ENCODE measurements at places on chromosomes 11 and 22.
A peak's percentile ranks its signal among the peaks of the same experiment; 100 is the strongest.

GRCh38 chr11:47724041-47724729 is 9.0 kb upstream of the AGBL2 start:
- peak; percentile 78 for DNase-seq

DNA sequence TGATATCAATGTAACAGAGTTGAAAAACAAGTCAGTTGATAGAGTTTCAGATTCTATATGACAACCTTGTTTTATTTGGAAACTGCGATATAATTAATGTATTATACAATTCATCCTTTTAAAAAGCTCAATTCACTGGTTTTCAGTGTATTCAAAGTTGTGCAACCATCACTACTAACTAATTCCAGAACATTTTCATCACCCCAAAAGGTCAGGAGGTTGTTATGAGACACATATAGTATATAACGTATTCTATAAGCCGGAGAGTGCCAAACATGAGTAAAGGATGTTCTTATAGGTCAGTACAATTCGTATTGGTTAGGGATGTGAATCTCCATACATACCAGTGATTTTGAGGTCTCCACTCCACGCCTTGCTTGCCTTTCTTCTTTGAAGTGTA is 40.1 kb upstream of the UCP3 start:
- no peak for DNase-seq

GRCh38 chr22:17451316-17451715 is 82.1 kb downstream of the CECR2 start:
- DNase-seq = no peak

DNA sequence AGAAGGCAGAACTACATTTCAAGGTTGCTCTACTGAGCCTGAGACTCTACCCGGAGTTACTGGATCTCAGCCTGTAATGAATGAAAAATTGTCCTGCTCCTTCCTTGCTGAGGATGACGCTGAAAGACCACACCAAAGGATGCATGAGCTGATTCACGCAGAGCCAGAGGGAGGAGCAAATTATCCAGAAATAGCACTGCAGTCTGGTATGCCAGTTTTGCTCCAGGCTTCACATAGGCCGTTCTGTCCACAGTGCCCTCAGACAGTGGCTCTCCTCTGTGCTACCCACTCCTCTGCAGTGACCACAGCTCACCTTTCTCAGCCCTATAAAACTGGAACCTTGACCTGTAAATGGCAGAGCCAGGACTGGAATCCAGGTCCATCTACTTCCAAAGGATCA is 79.3 kb upstream of the GALNT18 start:
- DNase-seq = no peak

DNA sequence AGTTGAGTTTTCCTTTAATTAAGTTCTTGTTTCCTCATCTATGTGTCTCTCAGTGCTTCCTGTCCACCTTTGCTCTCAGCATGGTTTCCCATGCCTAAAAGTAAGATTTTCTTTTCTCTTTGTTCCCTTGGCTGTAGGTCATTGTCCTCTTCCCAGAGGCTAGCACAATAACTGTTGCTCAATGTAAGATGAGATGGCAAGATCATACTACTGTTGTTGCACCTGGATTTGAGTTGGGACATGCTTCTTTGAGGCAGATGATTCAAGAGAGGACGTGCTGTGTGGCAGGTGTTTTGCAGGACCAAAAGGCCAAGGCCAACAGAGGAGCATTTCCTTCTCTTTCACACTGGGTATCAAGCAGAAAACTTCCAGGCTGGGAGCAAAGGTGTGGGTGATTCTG is 11.3 kb upstream of the NELL1 start:
- no peak for DNase-seq

GRCh38 chr11:1854949-1855885 is 2.3 kb downstream of the LSP1 start:
- peak; percentile 66 for DNase-seq

- no peak for DNase-seq
Observed at GRCh38 chr11:121892863-121893262, 223.2 kb downstream of the BLID start.

DNA sequence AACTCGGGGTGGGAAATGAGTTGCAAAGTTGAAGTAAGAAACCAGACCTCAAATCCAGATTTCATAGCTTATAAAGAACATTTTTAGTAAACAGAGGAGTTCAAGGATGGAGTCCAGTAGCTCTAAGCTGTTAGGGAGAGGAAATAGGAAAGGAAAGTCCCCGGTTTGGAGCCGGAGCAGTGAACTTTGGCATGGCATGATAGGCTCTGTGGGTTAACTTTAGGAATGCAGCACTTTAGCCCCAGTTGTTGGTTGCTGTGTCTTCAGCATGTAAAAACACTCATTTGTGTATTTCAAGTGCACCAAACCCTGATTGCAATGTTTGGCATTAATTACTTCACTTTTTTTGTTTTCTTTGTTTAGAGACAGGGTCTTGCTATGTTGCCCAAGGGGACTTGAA is 8.6 kb upstream of the PIK3IP1 start:
- no peak for DNase-seq

DNA sequence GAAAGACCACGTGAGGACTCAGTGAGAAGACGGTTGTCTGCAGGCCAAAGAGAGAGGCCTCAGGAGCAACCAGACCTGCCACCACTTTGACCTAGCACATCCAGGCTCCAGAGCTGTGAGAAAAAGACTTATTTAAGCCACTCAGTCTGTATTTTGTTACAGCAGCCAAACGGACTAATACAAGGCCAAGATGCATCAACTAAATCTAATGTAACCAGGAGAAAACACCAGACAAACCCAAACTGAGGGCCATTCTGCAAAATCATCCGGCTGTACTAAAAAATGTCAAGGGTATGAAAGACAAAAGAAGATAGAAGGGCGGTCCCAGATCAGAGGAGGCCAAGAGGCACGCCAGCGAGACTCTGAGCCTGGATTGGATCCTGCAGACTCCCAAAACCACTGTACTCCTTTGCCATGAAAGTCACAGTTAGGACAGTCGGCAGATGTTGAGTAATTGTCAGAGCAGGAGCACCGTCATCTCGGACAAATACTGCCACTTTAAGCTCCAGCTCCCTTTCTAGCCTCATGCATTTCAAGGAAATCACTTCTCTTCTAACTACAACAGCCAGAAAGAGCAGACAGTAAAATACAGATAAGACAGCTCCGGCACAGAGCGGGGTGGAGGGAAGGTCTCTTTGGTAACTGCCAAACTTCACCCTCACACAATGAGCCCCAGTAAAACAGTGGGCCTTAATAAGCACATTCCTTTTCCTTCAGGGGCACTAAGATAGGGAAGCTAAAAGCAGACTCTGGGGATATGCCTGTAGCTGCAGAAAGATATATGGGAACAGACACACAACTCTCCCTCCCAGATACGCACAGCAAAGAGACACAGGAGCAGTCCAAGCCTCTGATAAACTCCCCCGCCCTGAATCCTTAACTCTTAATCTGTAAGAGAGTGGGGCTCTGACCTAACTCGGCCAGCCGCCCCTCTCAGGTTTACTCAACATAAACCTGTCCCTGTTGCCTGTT is 3.5 kb upstream of the ZP1 start:
- no peak for DNase-seq

DNA sequence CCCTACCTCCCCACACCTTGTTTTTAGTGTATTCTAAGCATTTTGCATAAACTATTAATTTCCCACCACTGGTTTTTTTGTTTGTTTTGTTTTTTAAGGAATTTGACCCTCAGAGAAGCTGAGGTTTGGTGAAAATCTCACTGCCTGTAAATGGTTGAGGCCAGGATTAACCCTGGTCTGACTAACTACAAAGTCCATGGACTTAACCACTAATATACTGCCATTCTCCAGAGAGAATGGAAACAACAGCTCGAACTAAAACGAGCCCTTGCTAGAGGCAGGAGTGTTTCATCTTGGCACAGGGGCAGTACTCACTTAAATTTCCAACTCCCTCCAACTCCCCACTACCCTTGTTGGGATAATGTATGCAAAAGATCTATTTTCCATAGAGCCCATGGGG is 3.0 kb downstream of the CTNND1 start:
- DNase-seq = no peak

DNA sequence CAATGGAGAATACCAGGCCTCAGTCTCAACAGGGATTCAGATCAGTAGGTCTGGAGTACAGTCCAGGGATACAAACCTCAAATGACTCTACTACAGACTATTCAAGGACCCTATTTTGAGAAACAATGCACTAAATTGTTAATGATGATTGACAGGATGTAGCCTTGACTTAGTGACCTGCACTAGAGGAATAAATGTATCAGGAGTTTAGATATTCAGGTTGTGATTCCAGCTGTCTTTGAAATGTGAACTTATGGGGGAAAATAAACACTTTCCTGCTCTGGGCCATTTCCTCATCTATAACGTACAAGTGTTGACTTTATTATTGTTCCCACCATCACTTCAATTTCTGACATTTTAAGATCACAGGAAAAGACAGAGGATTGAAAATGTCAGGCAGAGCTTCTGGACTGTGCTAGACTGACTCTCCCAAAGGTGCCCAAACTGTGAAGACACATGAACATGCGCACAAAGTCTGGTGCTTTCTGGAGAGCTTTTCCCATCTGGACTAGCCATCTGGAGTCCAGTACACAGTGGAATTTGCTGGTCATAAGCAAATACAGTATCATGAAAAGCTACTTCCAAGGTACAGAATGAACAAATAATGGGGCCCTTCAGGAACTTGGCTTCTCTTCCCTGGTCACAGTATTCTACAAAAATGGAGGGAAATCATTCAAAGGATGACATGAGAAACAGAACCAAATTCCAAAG is 110.4 kb downstream of the USP35 start:
- DNase-seq = no peak

- no peak for DNase-seq
Observed at GRCh38 chr22:24105631-24106030, 75.7 kb upstream of the SUSD2 start.

DNA sequence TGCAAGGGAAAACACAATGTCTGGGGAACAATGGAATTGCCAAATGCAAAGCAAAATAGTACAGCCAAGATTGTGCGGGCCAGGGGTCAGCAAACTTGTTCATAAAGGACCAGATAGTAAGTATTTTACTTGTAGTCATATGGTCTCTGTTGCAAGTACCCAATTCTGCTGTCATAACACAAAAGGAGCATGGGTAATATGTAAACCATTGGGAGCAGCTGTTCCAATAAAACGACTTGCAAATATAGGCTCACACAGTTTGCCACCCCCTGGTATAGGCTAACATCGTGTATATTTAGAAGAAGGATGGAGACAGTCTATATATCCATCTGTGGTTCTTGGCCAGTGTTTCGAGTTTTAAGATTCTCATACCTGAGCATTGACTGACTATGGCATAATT is 15.6 kb downstream of the SDHAF2 start:
- no peak for DNase-seq

DNA sequence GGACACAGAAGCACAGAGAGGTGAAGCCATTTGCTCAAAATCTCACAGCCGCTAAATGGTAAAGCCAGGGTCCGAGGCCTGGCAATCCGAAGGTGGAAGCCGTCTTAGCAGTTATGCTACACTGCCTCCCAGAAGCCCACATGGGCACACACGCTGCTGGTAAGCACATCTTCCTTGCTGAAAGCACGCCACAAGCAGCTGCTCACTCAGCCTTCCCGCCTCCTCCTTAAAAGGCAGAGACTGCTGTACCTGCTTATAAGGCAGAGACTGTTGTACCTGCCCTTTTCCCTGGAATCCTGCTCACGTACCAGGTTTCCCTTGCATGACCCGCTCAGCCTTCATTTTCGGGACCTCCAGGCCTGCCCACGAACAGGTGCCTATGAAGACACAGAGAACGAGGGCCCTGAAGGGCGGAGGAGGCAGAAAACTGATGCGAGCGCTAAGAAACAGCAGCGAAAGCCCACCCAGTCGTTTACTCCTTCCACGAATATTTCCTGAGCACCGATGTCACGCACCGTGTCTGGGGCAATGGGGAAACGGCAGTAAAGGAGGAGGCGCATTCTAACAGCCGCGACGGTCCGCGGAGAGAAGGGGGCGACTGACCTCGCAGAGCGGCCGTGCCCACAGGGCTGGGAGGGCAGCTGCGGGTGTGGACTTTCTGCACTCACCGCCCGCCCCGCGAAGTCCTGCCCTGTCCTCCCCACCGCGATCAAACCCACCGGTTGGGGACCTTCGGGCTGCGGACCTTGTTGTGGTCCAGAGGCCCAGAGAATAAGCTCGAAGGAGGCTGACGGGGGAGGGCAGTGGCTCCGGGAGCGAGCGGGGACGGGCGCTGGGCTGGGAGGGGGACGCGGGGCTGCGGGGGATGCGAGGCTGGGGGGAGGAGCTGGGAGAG is 13.0 kb downstream of the SPATA19 start:
- DNase-seq = no peak

- peak; percentile 91 for DNase-seq
Observed at GRCh38 chr22:45309422-45310227, at the start of gene FAM118A. TSS of gene FAM118A (plus strand) at chr22:45309934. CDS start at chr22:45322380, 12,446 bp downstream.

DNA sequence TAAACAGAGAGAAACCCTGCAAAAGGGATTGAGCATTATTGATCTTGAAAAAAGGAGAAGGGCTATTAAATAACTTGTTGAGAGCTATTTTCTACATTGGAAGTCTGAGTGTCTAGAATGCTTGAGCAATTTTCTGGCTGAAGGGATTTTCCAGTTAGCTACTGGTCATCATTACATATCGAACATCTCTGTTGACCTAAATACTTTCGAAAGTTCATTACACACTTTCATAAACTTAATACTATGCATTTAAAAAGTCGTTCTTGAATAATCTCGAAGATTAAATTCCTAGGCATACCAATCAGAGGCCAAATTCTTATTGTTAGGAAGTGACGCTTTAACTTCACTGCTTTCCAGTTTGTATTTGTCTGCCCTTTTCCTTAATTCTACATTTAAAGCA is 13.7 kb downstream of the ETS1 start:
- peak; percentile 41 for DNase-seq

GRCh38 chr11:5596607-5597201 is at the start of gene TRIM6:
TSS of gene TRIM6 (plus strand) at chr11:5596637. CDS start at chr11:5596898, 261 bp downstream.
- peak; percentile 44 for DNase-seq

DNA sequence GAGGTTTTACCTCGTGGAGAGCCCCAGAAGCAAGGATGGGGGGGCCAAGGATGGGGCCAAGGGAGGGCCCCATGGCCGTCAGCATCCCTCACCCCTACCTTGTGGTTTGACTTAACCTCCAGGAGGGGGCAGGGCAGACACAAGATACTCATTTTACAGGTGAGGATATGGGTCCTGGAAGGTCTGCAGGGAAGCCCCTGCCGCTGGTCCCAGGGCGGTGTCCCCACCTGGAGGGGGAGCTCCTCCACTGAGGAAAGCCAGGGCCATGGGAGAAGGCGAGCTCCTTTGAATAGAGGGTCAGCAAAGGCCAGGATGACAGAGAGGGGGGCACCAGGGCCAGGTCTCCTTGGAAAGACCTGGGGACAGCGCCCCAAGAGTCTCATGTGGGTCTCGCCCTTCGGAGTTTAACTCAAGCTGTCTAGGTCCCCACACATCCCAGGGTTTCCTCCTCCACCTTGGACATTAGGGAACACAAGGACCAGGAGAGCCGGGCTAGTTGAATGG is 5.9 kb upstream of the ADORA2A start:
- DNase-seq = no peak

DNA sequence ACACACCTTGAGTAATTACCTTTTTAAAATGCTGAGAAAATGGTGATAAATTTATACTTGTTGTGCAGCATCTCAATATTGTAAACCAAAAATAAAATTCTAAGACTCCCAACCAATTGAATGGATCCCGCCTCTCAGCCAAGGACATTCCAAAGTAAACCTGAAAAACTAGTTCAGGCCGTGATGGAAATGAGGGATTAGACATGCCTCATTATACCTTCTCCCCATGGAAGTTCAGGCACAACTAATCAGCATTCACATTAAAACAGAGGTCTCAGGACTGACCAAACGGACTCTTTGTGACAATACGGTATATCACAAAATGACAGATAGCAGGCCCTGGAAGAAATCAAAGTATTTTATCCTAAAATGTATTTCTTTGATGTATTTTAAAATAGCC is 907.4 kb upstream of the RAG2 start:
- no peak for DNase-seq

- no peak for DNase-seq
Observed at GRCh38 chr11:71172680-71173079, 79.7 kb downstream of the SHANK2 start.

GRCh38 chr11:61761440-61762222 is 9.2 kb downstream of the MYRF start:
- no peak for DNase-seq
